ENCODE measurements at places on chromosomes 13 and 19.

DNA sequence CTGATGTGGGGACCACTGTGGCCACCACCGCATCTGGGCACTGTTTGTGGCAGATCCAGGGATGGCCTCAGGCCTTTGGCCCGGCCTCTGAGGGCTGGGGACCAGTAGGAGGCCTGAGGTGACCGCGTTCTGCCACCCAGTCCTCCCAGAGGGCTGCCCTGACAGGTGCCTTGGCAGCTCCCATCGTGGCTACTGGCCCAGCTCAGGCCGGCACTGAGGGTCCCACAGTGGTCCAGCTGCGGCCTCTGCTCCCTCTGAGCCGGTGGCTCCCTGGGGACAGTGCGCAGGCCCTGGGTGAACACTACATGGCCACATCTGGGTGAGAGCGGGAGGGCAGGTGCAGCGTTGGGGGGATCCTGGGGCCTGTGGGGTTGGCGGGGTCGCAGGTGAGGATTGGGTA lies 61.9 kb downstream of the KDM4B start:
- DNase-seq, result no peak

DNA sequence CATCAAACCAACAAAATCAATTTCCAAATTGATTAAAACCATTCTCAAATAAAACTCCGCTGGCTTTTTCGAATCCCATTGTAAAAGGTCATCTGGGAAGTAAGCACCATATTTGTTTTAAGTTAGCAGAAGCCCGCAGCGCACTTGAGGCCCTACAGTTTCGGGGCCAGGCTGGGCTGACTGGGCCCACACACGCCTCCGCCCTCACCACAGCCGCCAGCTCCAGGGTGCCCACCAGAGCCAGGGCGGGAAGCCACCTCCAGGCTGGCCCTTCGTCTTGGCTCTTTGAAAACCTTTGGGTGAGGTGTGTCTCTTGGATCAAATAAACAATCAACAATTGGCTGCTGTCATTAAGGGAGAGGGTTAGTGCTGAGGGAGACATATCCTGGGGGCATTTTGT lies 133.3 kb downstream of the SOX1 start:
- DNase-seq, result no peak

DNA sequence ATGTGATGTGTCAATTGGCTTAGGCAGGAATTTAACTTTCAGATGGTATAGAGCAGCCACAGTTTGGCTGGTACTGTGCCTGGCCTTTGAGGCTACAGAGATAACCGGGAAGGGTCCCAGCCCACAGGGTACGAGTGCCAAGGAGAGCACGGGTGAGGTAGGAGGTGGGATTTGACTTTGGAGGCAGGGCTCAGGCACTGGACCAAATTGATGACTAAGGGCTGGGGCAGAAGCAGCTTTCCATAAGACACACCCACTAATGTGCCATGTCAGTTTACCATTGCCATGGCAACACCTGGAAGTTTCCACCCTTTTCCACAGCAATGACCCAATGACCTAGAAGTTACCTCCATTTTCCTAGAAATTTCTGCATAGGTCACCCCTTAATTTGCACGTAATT lies 466.2 kb downstream of the TSHZ3 start:
- no peak for DNase-seq

GRCh38 chr19:1295169-1296012 lies 9.7 kb downstream of the EFNA2 start:
- DNase-seq, result no peak

DNA sequence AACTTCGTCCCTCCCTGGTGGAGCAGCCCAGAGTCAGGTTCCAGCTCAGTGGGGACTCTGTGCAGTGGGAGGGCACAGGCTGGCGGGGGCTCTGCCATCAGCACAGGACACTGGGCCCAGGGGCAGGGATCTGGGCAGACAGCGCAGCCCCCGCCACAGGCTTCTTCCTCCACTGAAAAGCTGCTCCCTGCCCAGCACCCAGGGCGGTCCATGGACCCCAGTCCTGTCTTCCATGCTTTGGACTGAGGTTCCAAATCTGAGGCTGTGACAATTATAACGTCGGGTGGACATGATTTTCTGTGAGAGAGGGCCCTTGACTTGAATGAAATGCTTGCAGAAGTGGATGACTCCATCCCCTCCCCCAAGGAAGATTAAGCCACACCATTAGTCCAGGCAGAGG lies 21.2 kb upstream of the NCCRP1 start:
- no peak for DNase-seq

DNA sequence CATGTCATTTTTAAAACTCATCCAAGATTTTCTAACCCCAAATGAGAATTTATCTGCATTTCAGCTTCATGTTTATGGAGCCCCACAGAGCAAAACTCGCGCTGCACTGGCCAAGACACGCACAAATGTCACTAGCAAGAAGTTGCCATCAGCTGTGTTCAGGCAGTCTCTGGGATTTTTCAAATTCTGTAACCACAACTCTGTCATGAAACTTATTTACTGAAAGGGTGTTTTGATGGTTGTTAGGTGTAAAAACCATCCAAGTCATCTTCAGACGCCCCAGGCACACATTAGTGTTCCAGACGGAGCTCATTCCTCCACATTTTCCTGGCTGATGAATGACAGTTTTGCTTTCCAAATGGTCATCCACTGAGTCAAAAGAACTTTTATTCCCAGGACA lies 63.4 kb downstream of the SLC7A1 start:
- DNase-seq, result no peak

GRCh38 chr13:102911336-102911735 lies 65.5 kb downstream of the ERCC5 start:
- DNase-seq, result no peak

DNA sequence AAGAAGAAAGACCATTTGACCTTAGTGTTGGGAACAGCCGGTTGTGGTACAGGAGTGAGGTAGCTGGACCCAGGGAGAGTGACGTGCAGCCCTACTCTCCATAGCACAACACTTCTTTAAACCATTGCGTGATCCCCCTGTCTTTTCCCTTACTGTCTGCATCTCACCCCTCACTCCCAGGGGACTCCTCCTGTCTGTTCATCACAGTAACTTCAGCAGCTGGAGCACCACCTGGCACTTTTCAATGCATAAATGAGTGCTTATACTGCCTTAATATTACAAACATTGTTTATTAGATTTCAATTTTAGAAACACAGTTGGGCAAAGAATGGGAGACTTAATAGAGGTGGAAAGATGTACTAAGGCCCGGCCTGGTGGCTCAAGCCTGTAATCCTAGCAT lies 285.5 kb downstream of the UQCRFS1 start:
- no peak for DNase-seq

- no peak for DNase-seq
Measured at GRCh38 chr19:48596679-48597465, 9.7 kb upstream of the SPACA4 start.

- DNase-seq, result no peak
Measured at GRCh38 chr19:3983542-3983914, 1.7 kb downstream of the EEF2 start.

GRCh38 chr13:34070006-34070405 lies 252.1 kb downstream of the RFC3 start:
- no peak for DNase-seq

- DNase-seq, result no peak
Measured at GRCh38 chr13:90281709-90282108, 1065.8 kb upstream of the MIR17HG start.

GRCh38 chr19:5947435-5947834 lies 30.5 kb downstream of the RANBP3 start:
- no peak for DNase-seq

DNA sequence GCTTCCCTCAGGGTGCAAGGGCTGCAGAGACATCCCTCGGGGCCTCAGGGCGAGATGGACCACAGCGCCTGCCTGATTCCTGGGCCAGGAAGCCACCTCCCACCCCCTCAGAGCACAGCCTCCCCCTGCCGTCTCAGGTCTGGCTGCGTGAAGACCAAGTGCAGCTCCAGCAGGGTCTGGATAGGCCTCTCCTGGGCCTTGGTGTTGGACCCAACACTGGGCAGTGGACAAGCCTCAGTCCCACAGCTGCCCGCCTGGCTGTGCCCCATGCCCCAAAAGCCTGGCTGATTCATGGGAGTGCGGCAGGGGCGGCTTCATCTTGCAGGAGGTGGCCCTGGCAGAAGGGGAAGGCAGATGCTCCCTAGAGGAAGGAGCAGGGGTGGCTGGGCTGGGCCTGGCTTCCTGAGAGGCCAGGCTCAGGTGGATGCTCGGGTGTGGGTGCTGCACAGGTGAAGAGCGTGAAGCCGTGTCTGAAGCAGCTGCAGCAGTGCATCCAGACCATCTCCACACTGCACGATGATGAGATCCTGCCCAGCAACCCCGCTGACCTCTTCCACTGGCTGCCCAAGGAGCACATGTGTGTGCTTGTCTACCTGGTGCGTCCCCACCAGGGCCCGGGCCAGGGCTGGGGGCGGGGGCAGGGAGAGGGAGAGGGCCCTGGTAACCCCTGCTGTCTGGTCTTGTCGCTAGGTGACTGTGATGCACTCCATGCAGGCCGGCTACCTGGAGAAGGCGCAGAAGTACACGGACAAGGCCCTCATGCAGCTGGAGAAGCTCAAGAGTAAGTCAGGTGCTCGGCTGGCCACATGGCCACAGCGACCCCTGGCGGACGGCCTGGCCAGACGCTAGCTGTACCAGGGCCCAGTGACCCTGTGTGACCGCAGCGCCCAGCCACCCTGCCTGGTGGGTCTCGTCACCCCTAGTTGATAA lies 21.7 kb downstream of the MAU2 start:
- no peak for DNase-seq

GRCh38 chr13:41751277-41751676 lies 209.6 kb downstream of the VWA8 start:
- no peak for DNase-seq

DNA sequence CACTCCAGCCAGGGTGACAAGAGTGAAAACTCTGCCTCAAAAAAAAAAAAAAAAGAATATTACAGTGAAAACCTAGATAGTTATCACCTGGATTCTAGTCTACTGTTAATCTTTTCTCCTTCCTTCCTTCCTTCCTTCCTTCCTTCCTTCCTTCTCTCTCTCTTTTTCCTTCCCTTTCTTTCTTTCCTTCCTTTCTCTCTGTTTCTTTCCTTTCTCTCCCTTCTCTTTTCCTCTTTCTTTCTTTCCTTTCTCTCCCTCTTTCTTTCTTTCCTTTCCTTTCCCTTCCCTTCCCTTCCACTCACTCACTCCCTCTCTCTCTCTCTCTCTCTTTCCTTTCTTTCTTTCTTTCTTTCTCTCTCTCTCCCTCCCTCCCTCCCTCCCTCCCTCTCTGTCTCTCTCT lies 9.6 kb upstream of the TTYH1 start:
- DNase-seq, result no peak

GRCh38 chr13:47826471-47826870 lies 174.6 kb downstream of the SUCLA2 start:
- DNase-seq, result no peak

DNA sequence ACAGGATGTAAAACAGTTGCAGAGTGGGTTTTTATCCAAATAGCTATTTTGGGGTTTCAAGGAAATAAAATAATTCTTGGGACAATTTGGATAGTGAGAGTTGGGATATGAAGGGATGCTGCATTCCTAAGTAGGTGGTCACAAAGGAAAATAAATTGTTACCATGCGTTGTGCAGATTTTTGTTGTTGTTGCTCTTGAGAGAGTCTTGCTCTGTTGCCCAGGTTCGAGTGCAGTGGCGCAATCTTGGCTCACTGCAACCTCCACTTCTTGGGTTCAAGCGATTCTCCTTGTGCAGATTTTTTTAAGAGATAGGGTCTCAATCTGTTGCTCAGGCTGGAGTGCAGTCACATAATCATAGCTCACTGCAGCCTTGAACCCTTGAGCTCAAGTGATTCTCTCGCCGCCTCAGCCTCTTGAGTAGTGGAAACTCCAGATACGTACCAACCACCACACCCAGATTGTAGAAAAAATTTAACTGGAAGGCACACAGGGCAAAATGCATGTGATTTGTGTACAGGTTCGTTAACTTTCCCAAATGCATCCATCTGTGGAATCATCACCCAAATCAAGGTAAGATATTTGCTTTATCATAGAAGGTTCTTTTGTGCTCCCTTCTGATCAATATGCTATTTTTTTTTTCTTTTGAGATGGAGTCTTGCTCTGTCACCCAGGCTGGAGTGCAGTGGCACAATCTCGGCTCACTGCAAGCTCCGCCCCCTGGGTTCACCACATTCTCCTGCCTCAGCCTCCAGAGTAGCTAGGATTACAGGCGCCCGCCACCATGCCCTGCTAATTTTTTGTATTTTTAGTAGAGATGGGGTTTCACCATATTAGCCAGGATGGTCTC lies 16.0 kb downstream of the SLC1A5 start:
- DNase-seq, result no peak

- no peak for DNase-seq
Measured at GRCh38 chr13:112996671-112997091, 27.7 kb downstream of the MCF2L start.

- peak; percentile 73 for DNase-seq
Measured at GRCh38 chr19:38362076-38362945, 12.1 kb upstream of the PSMD8 start.

- DNase-seq, result no peak
Measured at GRCh38 chr19:18008814-18009213, 844 bp downstream of the ARRDC2 start.

GRCh38 chr13:24984134-24984533 lies 111.8 kb upstream of the PABPC3 start:
- no peak for DNase-seq

DNA sequence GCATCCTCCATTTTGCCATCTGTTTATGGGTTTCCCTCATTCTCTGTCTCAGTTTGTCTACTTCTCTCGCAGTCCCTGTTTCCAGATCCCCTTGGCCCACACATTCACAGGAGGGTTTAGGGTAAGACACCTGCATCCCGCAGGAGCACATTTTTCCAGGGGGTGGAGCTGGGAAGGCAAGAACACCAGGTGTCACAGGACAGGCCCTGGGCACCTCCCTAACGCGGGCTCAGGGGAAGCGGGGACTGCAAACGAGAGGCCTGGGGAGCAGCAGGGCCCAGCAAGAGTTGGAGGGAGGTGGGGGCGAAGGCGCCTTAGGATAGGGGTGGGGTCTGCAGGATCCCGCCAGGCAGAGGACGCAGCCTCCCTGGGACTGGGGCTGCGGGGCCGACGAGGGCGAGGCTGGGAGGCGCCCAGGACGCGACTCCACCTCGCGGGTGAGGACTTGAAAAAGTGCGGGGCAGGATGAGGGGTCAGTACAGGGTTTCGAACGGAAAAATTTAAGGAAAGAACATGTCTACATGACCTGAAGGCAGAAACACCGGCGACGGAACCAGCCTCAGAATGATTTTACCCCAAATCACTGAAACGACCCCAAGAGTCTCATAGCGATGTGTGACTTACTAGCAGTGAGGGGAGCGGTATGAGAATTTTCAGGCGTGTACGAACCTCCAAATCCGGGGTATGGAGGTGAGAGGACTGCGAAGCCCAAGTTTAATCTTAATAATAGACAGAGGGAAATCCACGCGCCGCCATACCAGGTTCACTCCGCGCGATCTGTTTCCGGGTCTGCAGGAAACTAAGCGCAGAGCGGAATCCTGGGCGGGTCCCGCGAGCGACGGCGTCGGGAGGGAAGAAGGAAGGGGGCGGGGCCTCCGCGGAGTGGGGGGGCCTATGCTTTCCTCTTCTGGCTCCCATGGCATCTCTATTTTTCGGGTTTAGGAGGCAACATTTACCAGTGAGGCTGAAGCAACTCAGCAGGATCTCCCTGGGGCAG lies 7.1 kb upstream of the ERVV-2 start:
- DNase-seq, result no peak

- DNase-seq, result no peak
Measured at GRCh38 chr13:37753776-37754175, 115.8 kb downstream of the TRPC4 start.

- no peak for DNase-seq
Measured at GRCh38 chr13:62119739-62120700, 704.4 kb upstream of the PCDH20 start.
